ENCODE measurements at places on chromosomes 1 and 21. TPM values are rescaled to one million over a fixed set of nuclear protein-coding genes. Genes with fewer than 3 reads are reported as not detected.

GRCh38 chr1:200706111-200706814 is 32.4 kb upstream of the CAMSAP2 start:
- DNase-seq: no peak

- peak; percentile 60 for DNase-seq
Observed at GRCh38 chr1:204384636-204385352, 25.1 kb upstream of the PLEKHA6 start.

DNA sequence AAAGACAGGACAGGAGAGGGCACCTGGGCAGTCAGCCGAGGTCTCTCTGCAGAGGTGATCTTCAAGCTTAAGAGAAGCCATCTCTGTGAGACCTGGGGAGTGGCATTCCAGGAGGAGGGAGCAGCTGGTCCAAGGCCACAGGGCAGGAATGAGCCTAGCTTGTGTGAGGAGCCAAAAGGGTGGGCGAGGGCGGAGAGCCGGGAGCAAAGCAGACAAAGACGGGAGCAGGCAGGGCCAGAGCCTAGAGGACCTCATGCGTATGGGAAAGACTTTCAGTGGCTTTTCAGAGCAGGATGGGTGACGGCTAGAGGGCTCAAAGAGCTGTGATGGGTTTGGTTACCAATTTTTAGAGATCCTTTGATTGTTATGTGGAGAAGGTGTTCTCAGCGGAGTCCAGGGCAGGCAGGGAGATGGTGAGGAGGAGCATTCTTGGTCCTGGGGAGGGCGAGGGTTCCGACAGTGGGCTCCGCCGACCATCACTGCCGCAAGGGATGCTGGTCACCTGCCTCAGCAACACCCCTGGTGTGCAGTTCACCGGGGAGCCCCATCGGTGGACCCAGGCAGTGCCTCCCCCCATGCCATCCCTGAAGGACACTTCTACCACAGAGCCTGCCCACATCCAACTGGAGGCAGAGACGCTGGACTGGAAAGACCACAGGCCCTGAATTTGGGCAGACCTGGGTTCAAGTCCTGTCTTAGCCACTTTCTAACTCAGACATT is 122.9 kb upstream of the IRF2BP2 start:
- no peak for DNase-seq

DNA sequence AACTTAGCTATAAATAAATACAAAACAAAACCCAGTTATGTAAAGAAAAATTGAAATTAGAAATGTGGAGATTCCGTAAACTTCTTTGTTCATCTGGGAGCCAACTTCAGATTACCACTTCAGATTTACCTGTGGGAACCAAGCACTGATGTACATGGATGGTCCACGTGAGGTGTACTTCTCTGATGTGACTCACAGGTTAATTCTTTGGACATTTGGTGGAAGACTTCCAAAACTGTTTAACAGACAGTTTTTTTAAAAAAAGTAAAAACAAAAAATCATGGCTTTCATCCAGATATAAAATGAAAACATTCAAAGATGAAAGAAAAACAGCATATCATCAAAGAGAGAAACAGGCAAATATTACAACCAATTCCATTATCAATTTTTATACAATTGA is 92.0 kb downstream of the MAST2 start:
- peak; percentile 46 for DNase-seq

GRCh38 chr1:104768466-104768865 is 1018.8 kb downstream of the AMY1C start:
- DNase-seq: no peak

DNA sequence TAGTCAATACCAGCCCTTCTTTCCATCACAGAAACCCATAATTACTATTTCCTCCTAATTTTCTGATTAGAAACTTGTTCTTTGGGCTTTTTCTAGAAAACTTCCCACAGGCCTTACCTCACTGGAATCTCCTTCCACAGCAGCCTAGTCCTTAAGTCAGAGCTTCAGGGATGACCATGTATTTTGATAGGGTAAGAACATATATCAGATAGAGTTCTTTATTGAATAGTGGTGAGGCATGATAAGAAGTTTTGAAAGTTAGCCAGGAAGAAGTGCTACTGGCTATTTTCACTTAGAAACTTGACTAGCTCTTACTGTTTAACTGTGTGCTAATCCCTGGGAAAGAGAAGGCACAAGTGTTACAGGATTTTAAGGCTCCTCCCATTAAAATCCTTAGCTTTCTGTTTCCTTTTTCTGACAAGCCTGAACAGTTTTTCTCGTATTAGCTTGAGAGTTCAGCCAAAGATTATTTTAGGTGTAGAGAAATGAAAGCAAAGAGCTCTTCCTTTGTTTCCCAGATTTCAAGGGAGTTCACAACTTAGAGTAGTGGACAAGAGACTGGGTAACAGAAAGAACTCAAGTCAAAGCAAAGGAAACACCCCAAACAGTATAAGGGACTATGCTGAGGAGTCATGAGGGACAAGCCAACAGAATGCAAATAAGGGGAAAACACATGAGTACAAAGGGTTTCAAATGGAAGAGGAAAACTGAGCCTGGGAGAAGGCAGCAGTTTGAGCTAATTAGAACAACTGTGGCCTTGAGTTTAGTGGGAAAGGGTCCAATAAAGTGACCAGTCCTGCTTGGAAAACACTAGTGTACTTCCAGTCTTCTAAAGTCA is 37.2 kb upstream of the AIM2 start:
- DNase-seq: no peak

DNA sequence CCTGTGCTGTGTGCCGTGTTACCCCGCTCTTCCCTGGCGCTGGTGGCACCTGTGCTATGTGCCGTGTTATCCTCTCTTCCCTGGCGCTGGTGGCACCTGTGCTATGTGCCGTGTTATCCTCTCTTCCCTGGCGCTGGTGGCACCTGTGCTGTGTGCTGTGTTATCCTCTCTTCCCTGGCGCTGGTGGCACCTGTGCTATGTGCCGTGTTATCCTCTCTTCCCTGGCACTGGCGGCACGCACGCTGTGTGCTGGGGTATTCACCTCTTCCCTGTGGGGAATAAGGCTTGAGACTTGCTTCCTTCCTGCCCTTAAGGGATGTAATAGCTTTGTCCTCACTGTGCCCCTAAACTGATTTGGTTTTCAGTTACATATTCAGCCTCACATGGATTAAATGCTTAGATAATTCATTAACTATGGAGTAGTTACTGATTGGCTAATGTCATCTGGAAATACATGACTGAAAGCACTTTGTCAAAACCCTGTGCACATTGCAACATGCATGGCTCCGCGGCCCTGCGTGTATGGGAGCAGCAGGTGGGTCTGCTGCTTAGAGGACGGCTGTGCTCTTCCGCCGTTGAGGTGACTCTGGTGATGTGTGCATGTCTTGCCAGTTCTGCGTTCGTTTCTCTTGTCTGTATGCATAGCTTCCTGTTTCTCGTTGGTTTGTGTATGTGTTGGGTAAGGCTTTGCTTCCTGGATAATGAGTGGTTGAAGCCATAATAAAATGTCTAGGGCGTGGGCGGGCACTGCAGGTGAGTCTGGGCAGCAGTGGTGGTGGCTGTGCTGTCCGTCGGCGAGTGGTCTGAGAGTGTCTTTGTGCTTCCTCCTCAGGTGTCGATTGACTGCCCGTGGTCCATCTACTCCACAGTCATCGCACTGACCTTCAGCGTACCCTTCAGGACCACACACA is 17.9 kb upstream of the PWP2 start:
- DNase-seq: no peak

GRCh38 chr1:6674771-6675170 is 26.8 kb downstream of the DNAJC11 start:
- no peak for DNase-seq

DNA sequence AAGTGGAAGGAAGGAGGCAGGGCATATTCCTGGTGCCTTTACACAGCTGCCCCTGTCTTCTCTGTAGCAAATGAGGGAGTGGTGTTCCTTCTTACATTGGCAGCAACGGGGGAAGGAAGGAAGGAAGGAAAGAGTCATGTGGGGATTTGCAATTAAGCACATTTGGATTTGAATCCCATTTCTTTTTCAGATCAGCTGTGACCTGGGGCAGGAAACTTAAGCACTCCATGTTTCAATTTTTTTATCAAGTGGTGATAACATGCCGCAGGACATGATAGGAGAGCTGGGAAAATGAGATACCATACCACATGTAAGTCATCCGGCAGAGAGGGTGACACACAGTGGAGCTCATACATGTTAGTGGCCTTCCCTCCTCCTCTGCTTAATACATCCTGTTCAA is 186.8 kb downstream of the APP start:
- DNase-seq: peak; percentile 75

- no peak for DNase-seq
Observed at GRCh38 chr1:11822091-11822490, 16.1 kb downstream of the CLCN6 start.

GRCh38 chr1:89022167-89022959 is at the start of gene GBP3:
GBP3 (minus strand) TSS chr1:89022866; CDS start chr1:89020721, 2,145 bp downstream.
- DNase-seq: peak; percentile 57

DNA sequence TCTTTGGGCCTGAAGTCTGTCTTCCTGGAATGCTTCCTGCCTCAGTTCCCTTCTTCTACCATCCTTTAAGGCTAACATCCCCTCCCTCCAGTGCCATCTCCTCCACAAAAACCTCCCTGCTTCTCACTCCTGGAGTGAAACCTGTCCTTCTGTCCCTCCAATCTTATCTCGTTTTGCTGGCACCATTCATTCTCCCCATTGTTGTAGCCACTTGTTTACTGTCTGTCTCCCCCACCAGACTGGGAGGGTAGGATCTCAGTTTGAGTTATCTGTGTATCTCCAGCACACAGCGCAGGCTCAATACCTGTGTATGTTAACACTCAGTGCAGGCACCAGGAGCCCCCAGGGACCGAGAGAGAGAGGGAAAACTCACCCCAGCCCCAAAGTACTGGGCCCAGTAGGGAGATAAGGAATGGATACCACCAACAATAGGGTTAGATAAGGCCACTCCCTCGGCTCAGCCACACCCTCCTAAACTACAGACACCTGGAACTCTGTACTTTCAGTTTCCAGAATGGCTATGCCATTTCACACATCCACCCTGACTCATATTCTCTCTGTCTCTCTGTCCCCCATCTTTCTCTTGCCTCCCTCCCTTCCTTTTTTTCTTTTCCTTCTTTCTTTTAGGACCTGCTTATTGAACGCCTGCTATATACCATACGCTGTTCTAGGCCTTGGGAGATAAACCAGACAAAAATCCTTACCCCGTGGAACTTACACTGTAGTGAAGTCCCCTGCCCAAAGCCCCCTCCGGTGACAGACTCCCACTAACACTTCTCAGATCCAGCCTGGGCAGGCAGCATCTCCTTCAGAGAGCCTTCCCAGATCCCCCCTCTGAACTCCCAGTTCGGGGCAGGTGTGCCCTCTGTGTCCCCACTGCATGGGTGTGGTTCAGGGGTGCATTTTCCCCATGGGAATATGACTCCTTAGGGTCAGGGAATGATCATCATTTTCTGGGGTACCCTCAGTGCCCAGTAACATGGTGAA is 3.3 kb upstream of the SSBP3 start:
- DNase-seq: no peak

- no peak for DNase-seq
Observed at GRCh38 chr1:215530401-215530984, 36.6 kb upstream of the KCTD3 start.

GRCh38 chr1:5120559-5120958 is 466.1 kb downstream of the AJAP1 start:
- DNase-seq: no peak

GRCh38 chr1:65525266-65526048 is 105.0 kb downstream of the LEPR start:
- DNase-seq: peak; percentile 52

GRCh38 chr1:42753070-42753469 is 13.0 kb upstream of the CLDN19 start:
- no peak for DNase-seq

- peak; percentile 95 for DNase-seq
Observed at GRCh38 chr1:223887747-223888418, 42.1 kb upstream of the TP53BP2 start.

DNA sequence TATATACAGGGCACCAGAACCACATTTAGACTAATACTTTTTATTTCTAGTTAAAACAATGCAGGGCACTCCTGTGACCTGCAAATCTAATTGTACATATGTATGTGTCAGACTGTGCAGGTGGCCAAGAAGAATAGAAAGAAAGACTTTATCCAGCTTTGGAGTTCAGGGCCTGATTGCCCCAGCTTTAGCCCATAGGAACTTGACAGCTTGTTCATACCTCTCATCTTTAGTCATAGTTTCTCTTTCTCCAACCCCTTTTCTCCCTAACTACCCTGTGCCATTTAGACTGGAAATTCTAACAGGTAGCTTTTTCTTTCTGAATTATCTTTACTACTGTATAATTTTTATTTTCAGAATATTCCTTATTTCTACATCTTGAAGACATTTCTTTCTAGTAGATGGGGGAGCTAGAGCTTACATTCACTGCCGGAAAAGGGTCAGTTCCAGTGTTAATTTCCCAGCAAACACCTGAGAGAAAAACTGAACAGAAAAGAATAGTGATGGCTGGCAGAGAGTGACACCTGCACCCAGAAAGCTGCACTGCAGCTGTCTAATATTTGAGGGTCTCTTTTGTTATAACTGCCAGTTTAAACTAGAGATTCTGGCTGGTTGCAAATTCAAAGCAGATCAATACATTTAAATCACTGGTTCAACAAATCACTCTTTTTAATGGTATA is 8.4 kb downstream of the YBX1 start:
- DNase-seq: no peak

DNA sequence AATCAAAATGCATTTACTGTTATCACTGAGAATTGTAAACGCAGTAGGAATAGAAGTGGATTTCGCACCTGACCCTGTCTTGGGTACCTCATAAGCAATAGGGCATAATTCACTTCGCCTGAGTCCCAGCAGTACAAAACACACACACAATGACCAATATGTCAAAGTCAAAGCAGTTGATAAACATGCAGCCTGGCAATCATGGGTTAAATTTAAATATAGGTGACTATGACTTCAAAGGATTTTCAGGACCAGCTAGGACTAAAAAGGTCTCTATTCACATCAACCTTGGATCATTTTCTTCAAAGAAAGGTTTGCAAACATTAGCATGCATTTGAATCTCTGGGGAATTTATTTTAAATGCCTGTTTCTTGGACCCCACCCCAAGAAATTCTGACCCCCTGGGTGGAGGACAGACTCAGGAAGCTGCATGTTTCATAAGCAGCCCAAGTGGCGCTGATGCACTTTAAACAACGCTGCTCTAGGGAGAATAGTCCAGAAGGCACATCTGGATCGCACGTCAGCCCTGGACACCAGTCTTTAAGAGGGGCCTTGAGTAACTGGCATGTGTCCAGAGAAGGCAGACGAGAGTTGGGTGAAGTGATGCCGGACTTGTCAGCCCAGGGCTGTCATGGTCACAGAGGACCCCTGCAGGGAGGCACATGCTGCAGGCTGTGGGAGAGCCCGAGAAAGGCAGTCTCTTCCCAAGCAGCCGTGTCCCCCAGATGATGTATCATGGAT is 55.7 kb upstream of the EFHD2 start:
- DNase-seq: no peak

MYOG gene
- not detected for total RNA-seq

C4BPA gene
- not detected for total RNA-seq

TNFRSF4 gene
- total RNA-seq: 3.7 TPM

OLFML3 gene
- 7.2 TPM for total RNA-seq

CR1 gene
- not detected for total RNA-seq

CENPF gene
- total RNA-seq: 31.2 TPM

S100A13 gene
- total RNA-seq: 124 TPM

RAB25 gene
- not detected for total RNA-seq

IGSF5 gene
- total RNA-seq: not detected

MATN1 gene
- under 0.01 TPM for total RNA-seq
